Naive thymus-derived CD4-positive, alpha-beta T cell (primary cell): ENCODE measurements at places on chromosomes 6 and 20. TPM values are rescaled to one million over a fixed set of nuclear protein-coding genes. Genes with fewer than 3 reads are reported as not detected.

DNA sequence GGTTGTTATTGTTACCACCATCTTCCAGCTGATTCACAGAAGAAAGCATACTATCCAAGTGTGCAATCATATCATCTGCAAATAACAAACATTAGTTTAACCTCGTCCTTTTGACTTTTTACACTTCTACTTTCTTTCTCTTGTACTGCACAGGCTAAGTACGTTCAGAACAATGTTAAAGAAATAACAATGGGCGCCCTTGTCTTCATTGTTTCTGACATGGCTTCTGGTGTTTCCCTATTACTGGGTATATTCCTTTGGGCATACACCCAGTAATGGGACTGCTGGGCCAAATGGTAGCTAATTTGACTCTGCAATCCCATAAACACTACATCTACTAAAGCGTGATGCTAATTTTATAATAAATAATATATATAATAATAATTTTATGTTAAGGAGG is 146.7 kb downstream of the GJA10 start:
- no peak for DNase-seq

DNA sequence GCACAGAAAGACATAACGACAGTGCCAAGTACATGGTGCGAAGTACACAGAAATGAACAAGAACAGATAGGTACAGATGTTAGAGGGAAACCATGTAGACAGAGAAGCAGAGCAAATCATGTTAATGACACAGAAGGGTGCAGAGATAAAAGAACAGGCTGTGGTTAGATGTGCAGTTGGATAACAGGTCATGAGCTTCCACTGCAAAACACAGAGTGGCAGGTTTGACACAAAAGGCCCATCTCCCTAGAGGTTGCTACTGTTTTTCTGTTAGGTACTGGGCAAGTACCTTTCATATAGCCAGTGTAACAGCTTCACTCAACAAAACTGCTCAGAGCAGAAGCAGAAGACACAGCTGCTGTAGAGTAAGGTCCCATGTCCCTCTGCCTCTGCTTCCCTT is 84.6 kb downstream of the AK9 start:
- peak; percentile 62 for DNase-seq

DNA sequence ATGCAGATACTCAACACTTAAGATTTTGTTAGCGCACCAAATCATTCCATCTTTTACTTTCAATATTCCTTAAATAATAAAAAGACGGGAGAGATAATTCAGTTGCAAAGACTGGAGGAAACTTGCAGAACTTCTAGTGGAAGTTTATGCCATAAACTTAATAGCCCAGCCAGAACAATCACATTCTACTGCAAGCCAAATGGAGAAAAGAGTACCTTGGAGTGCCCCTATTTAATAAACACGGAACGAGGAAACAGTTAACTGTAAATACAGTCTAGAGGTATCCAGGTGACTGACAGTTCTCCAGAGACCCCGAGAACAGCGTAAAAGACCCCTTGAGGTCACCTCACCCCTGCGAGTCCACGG is 635 bp downstream of the SLC35B3 start:
- DNase-seq = no peak

- no peak for DNase-seq
These were observed 55.1 kb upstream of the LAMA2 start for GRCh38 chr6:128827675-128828464.

Gene THBS2
- total RNA-seq = not detected

DNA sequence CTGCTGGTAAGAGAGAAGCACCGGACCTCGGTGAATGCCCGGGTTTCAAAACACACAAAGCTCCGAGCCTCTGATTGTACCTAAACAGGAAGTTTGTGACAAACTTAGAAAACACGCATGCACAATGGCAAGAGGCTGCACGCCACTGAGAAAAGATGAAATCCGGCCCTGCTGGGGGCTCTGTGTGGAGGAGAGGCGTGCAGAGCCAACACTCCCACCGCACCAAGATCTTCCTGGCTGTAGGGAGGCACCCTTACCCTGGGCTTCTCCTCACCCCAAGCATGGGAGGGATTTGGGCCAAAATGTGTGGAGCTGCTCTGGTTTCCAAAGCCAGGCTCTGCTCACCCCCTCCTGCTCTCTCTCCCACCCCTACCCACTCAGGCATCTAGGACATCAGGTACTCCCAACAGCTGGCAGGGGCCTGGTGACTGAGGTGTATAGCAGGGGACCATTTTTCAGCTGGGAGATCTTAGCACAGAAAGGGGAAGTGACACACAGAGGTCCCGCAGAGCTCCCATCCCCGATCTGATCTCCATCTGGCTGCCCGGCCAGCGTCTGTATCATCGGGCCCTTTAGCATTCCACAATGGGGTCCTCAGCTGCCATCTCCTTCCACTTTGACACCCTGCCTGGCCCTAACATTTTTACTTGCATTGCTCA is 84.2 kb downstream of the TRERF1 start:
- DNase-seq = peak; percentile 35

Gene TSPO2
- total RNA-seq = not detected

DNA sequence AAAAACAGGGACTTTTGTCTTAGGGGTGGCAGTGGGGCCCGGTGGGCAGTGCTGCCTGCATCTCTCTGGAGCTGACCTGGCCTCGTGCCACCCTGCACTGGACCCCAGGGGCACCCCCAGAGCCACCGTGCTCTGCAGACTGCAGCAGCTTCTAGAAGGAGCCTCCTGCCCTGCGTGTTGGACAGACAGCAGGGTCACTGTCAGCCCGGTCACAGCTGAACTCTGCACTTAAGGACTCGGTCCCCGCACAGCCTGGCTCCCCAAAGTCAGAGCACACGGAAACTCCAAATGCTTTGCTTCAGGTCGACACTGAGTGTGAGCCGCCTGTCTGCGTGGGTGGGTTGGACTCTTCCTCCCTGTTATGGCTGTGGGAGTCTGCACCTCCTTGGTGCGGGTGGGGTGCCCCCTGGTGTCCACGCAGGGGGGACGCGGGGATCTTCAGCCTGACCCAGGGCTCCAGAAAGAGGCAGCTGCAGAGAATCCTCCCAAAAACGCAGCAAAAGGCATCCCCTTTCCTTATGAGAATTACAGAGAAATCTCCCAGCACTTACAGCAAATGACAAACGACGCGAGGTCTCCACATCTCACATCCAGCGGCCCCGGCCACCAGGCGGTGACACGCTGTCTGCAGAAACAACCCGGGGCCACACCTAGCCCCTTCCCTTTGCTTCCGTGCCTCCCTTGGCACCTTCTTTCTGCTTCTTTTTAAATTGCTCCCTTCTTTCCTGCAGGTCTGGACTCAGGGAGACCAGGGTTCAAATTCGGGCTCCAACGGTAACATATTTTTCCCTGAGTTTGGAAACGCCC is 36.3 kb upstream of the DACT2 start:
- no peak for DNase-seq

DNA sequence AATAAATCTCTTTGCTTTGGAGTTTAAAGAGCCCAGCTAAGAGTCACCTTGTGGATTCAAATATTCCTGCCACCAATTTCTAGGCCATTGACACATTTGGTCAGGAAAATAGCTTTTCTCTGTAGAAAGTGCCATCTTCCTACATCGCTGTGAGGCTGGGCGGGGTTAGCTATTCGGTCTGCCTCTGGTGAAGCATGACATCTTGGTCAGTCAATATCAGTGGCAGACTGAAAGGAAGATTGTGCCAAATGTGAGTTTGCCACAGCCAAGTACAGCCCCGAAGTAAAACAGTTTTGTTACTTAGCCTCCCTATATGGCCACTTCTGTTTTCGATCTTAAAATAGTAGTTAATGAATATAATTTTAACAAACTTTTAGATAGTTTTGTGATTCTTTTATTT is 65.5 kb upstream of the FABP7 start:
- no peak for DNase-seq

- no peak for DNase-seq
These were observed 36.4 kb downstream of the MYLK4 start for GRCh38 chr6:2714111-2714895.

Gene PSMB1
- total RNA-seq = 176 and 183 TPM in 2 replicates
